ENCODE measurements at places on chromosomes 13 and 19. TPM values are rescaled to one million over a fixed set of nuclear protein-coding genes. Genes with fewer than 3 reads are reported as not detected.
A peak's percentile ranks its signal among the peaks of the same experiment; 100 is the strongest.

The DKKL1 gene
- total RNA-seq: 0.59 TPM

The MISP3 gene
- 6.7 TPM for total RNA-seq

- peak; percentile 60 for DNase-seq
Measured at GRCh38 chr13:111043575-111043982, 71.5 kb upstream of the ARHGEF7 start.

The ZNF154 gene
- not detected for total RNA-seq

The IRF2BP1 gene
- total RNA-seq: 12.1 TPM

- peak; percentile 83 for DNase-seq
Measured at GRCh38 chr13:97975848-97976609, 22.6 kb downstream of the IPO5 start.

GRCh38 chr13:26202365-26202972, 19.6 kb downstream of the RNF6 start:
- DNase-seq: no peak

The ETHE1 gene
- 297 TPM for total RNA-seq

- no peak for DNase-seq
Measured at GRCh38 chr13:45788011-45788410, 63.5 kb downstream of the SIAH3 start.

DNA sequence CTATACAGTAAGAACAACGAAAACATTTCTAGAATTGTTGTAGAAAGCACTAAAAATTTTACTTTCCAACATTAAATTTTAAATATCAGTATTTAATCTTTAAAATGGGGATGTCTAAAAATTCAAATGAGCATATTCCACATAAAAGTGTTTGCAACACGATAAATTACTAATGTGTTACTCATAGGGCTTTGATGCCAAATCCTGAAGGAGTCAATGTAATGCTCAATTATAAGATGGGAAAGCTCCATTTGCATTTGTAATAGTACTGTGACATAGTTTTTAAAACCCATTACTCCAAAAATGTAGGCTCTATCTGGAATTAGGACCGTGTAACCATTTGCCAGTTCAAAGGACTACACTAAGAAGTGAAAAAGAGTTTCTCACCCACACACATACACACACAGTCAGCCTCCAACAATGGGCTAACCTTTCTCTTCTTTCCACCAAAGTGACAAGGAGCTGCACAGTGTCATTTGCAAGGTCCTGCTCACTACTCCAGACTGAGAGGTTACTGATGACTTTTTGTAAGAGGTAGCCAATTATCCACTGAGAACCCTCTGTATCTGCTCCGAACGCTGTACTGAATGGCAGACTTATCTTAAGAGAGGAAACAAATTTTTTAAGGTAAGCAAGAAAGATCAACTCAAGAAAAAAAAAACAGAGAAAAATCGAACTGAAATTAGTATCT, 26.1 kb upstream of the EEF1AKMT1 start:
- peak; percentile 17 for DNase-seq

The ZNF878 gene
- 0.96 TPM for total RNA-seq

GRCh38 chr13:50188696-50189095, 173.5 kb downstream of the KCNRG start:
- DNase-seq: no peak

GRCh38 chr13:98507282-98507797, 69.6 kb downstream of the STK24 start:
- DNase-seq: peak; percentile 82

The SCGB2B2 gene
- total RNA-seq: not detected

The DNAAF3 gene
- total RNA-seq: 1.6 TPM

The MBD3L5 gene
- not detected for total RNA-seq

DNA sequence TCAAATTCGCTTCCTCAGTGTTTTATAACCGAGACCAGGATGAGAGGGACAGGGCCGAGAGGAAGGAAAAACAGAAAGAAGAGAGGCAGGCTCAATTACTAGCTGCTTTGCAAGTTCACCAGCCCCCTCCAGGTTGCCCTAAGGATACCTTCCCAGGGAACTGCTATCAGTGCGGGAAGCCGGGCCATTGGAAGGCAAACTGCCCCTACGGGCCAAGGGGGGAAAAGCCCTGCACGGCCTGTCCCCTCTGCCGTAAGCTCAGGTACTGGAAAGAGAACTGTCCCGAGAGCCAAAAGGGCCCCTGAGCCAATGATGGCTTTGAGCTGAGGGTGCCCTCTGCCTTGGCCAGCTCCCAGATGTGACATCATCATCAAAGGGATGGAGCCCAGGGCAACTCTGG, 3.2 kb upstream of the ERVV-1 start:
- no peak for DNase-seq

The DNM2 gene
- total RNA-seq: 77.3 TPM

- no peak for DNase-seq
Measured at GRCh38 chr13:104953588-104953987, 1581.9 kb downstream of the EFNB2 start.

DNA sequence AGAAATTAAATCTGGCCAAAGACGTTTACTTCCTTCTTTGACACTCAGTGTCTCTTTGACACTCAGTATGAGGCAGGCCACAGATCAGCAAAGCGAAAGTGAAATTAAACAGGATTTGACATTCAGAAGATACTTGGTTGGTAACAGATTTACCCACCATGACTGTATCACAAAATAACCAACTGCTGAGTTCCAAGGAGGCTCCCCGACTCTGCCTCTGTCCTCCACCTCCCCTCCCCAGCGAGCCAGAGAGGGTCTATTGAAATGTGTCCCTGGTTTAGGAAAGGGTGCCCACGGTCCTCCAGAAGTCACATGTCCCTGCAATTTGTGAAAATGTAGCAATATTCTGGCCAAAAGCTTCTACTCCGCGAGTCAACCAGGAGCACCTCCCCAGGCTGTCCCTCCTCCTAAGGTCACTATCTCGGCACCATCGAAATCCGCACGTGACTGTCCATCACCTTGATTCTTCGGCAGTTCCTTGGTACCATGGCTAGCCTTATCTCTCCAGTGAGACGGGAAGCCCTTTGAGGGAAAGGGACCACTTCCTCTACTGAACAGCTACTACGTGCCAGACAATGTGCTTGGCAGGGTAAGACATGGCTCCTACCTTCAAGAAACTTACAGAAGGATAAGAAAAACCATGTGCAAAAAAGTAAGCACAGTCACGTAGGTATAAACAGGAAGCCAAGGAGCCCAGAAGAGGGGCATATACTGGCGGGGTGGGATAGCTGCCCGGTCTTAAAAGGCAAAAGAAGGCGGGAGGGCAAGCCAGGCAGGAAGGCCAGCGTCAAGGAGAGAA, 1.5 kb downstream of the N4BP2L1 start:
- peak; percentile 68 for DNase-seq

DNA sequence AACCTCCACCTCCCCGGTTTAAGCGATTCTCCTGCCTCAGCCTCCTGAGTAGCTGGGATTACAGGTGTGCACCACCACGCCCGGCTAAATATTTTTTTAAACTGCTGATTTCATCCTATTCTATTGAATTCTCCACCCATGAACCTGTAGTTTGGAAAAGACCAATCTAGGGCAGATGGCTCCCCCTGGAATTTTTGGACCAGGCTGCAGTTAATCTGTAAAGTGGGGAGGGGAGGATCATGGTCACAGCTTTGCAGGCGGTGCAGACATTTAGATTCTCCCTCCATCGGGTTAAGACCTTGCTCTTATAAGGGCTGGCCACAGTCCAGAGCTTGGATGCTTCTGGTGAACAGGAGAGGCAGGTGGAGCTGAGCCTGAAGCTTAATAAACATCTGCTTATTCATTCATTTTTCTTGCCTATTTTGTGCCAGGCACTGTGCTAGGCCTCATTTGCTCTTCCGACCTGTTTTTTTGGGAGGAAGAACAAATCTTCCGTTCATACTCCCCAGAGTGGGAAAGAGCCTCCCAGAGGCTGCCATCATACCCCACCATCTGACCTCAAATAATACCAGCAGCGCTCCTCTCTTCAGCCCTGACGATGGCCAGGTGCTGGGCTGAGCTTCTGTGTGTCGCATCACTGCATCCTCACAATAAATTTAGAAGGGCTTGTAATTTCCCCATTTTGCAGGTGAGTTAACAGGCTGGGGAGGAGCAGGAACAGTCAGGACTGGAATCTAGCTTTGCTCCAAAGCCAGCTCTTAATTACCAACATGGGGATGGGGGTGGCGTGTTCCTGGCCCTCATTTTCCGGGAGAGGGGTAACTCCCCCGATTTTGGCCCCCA, 902 bp upstream of the CCDC106 start:
- no peak for DNase-seq

DNA sequence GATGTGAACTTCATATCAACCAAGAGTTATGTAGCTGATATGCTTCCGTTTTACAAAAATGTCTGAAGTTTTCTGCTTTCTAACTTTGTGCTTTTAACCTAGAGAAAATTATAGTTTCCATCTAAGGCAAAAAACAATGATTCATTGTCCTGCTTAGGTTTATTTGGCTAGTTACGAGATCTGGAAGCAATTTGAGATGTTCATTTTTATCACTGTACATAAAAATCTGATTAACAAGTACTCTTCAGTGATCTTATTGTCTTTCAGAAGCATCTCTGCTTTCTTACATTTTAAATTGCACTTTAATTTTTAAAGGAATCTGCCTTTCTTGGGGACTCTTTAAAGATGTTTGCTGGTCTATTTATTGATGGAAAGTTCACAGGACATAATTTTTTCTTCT, 188.1 kb downstream of the RFC3 start:
- no peak for DNase-seq

- DNase-seq: no peak
Measured at GRCh38 chr13:75806117-75806516, 170.0 kb downstream of the LMO7 start.

The FSD1 gene
- total RNA-seq: 11.3 TPM

DNA sequence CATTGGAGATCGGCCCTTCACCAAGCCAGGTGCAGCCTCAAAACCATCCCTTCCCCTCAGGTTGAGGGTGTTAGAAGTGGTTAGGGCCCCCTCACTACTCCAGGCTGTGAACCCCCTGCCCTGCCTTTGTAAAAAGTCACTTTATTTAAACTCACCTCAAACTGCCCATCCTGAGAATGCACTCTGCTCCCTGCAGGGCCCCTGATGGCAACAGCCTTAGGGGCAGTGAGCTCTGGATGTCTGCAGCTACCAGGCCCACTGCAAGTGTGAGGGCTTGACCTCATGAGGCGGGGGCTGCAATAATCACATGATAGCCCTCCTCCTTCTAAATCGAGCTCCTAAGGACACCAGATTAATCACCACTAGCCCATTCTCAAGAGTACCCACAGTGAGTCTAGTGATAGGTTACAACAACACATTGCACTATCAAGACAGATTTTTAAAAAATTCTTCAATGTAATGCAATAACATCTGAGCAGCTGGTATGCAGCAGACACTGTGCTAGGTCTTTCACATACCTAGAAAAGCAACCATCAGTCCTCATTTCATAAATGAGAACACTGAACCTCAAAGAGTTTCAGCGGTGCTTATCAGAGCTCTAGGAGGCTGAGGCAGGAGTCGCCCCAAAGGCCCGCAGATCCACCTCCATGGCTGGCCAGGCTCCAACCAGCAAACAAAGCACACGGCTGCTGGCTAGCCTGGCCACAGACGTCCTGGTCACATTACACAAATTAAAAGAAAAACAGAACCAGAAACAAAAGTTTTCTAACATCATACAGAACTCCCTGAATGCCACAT, 26.0 kb downstream of the SLC7A1 start:
- DNase-seq: no peak

- no peak for DNase-seq
Measured at GRCh38 chr19:35087393-35087792, 28.2 kb upstream of the FXYD3 start.

DNA sequence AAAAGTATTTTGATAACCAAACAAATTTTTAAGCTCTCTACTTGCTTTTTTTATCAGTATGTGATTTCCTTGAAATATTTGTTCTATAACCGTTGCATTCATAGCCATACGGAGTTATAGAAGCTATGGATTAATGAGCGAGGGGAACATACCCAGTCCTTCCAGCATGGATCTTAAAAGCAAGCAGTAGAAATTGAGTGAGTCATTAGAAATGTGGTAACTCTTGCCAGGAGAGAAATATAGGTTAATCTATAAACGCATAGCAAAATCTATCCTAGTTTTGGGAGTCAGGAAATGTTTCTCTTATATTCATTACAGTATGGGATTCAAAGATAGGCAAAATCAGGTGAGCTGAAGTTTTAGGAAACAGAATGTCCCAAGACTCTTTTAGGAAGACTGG, 507.4 kb downstream of the DACH1 start:
- DNase-seq: no peak

The KLF1 gene
- not detected for total RNA-seq

The ADM5 gene
- 0.78 TPM for total RNA-seq

GRCh38 chr13:38685974-38686576, 802 bp upstream of the FREM2 start:
- peak; percentile 8 for DNase-seq

DNA sequence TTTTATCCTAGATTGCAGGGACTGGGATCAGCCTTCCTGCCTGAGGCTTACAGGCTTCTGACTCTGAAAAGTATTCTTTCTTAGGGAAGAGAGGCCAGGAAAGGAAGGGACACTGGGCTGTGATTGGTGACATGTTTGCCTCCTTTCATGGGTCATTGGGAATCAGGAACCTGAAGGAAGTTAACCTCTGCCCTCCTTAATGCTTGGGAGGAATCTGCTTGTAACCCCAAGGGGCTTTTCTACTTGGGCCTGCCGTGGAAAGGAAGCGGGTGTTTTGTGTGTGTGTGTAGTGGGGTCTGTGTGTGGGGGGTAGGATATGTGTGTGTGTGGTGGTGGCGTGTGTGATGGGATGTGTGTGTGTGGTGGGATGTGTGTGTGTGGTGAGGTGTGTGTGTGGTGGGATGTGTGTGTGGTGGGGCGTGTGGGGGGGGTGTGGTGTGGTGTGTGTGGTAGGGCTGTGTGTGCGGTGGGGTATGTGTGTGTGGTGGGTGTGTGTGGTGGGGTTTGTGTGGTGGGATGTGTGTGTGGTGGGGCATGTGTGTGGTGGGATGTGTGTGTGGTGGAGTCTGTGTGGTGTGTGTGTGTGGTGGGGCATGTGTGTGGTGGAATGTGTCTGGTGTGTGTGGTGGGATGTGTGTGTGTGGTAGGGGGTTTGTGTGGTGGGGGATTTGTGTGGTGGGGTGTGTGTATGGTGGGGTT, 41.3 kb upstream of the NPAS1 start:
- DNase-seq: no peak

GRCh38 chr19:11451871-11452619, 16.6 kb downstream of the PRKCSH start:
- no peak for DNase-seq

GRCh38 chr19:42105368-42105767, 26.9 kb downstream of the POU2F2 start:
- DNase-seq: no peak
